Stimulated activated CD4-positive, alpha-beta T cell treated with anti-CD3 and anti-CD28 coated beads, Interleukin-1b, Interleukin-23, amount 100 ng/mL, for 48 hours (primary cell): ENCODE measurements at places on chromosomes 2 and 18.

- no peak for DNase-seq
Measured at GRCh38 chr2:136495636-136496035, 269.7 kb upstream of the THSD7B start.

- DNase-seq: no peak
Measured at GRCh38 chr2:217101972-217102371, 242.1 kb upstream of the TNP1 start.

- no peak for DNase-seq
Measured at GRCh38 chr18:77015169-77015568, 117.4 kb downstream of the MBP start.

DNA sequence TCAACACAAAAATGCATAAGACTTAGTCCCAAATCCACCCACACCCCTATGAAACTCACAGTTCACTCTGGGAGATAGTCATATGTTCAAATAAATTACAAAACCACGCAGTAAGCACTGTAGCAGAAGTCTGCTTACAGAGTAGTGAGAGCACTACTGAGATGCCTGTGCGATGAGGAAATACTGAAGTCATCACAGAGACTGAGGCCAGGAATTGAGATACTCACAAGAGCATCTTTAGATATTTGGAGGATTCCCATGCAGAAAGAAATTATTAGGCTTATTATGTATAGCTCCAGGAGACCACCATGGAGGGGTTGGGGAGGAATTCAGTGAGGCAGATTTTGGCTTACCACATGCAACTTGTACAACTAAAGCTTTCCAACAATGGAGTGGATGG lies 82.3 kb downstream of the ANTXR1 start:
- no peak for DNase-seq

DNA sequence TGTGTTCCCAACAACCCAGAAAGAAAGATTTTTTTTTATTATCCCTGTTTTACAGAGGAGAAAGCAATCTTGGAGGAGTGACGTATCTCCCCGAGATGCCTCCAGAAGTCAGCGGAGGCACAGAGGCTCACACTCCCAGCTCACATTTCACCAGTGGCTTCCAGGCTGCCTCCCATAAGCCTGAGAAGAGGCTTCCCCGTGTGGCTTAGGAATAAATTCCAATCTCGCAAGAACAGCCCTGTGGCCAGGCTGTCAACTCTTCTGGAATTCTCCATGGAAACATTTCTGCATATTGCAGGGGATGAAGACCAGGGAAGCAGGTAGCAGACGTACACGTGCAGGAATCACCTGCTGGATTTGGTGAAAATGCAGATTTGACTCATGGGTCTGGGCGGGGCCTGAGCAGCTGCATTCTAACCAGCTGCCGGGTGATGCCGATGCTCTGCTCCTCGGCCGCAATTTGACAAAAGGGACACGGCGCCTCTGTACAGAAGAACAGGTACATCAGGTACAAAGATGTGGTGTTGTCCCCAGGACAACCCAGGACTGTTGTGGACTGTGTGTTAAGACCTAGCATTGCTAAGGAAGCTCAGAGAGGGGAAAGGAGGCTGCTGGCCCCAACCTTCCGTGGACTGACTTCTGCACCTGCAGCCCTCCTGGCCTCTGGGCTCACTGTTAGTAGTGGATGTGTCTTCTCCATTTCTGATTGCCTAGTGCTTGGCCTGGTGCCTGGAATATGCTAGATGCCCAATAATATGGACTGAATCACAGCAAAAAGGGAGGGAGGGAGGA lies 114.2 kb upstream of the ID2 start:
- no peak for DNase-seq
